ENCODE measurements at places on chromosomes 1 and 21.

DNA sequence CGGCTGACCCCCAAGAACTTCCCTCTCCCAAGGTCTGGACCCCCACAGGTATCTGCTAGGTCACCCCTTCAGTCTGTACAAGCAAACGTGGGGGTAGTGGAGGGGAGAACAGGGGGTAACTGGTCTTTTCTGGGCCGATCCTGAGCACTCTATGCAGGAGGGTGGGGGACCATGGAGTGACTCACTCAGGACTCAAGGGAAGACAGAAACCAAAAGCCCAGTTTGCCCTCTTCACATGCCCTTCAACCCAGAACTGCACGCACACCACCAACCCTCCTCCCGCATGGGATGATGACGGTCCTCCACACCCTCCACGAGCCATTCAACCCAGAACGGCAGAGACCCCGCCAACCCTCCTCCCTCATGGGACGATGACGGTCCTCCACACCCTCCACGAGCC lies 53.6 kb upstream of the GPR153 start:
- DNase-seq: no peak

- no peak for DNase-seq
Measured at GRCh38 chr1:198220428-198220827, 63.6 kb downstream of the NEK7 start.

- no peak for DNase-seq
Measured at GRCh38 chr1:244035358-244035757, 15.7 kb upstream of the ZBTB18 start.

GRCh38 chr1:113616156-113616555 lies 143.1 kb downstream of the PHTF1 start:
- DNase-seq: no peak

DNA sequence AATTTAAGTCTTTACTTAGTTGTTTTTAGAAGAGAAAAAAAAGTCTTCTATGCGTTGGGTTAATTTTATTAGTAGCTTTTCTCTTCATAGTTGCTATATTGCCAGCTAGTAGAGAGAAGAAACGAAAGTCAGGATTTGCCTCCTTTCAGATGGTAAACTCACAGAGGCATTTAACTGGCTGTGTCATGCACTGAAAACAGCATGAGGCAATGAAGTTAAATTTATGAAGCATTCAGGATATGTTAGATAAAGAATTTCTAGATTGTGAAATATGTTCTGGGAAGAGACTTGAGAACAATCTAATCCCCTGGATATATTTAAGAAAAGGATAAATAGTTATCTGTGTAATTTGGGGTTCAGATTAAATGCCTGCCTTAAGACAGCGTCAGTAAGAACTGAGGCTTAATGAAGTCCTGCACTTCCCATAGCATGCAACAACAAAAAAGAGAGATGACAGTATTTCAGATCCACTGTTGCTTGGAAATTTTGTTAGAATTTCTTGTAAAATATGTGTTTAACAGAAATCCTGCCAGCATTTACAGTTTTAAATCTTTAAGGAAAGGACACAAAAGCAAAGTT lies 1.7 kb downstream of the ANGPTL1 start:
- no peak for DNase-seq

DNA sequence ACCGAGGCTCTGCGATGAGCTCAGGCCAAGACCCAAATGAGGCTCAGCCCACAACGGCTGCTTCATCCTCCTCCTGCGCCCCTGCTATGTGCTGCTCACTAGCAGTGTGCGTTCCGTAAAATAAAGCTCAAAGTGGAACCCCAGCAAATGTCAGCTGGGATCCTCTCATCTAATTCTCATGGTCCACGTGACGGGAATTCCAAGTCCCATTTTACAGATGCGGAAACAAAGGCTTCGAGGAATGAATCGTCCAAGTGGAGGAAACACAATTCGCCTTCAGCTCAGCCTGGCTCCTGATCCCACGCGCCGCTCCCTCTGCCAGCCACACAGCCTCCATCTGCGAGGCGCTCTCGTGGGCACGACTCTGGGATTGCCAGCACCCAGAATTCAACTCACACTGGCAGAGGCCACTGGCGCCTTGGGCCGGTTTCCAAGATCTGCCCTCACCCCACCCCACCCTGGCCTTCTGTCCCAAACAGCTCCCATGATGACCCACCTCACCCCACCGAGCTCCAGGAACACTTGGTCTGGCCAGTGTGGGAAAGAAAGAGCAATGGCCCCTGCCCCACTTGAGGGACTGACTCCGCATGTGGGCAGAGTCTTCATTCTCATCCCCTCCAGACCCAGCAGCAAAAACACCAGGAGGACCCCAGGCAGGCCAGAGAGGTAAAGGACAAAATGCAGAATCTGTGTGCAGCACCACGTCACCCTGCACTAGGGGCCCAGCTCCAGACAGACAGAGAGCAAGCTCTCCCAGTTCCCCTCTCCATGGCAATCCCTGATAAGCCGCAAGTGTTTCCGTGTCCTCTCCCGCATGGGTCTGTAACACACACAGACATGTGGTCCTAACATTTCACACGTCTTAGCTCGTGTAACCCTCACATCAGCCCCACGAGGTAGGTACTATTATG lies 10.5 kb downstream of the CASZ1 start:
- DNase-seq: no peak

DNA sequence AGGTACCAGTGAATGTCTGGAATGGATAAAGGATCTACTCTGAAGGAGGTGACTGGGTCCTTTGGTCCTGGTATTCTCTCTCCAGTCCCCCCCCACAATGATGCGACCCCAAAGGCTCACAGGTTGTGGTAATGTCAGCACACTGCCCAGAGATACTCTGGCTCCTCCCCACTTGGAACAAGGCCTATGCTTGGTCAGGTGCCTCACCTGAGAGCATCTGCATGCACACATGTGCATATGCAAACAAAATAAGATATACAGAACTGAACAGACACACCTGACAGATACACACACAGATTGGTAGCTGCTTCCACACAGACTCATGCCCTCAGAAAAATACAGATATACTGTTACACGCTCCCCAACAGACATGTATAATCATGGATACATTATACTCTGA lies 33.5 kb downstream of the DMAP1 start:
- no peak for DNase-seq

- no peak for DNase-seq
Measured at GRCh38 chr1:71979882-71980281, 302.5 kb downstream of the NEGR1 start.

DNA sequence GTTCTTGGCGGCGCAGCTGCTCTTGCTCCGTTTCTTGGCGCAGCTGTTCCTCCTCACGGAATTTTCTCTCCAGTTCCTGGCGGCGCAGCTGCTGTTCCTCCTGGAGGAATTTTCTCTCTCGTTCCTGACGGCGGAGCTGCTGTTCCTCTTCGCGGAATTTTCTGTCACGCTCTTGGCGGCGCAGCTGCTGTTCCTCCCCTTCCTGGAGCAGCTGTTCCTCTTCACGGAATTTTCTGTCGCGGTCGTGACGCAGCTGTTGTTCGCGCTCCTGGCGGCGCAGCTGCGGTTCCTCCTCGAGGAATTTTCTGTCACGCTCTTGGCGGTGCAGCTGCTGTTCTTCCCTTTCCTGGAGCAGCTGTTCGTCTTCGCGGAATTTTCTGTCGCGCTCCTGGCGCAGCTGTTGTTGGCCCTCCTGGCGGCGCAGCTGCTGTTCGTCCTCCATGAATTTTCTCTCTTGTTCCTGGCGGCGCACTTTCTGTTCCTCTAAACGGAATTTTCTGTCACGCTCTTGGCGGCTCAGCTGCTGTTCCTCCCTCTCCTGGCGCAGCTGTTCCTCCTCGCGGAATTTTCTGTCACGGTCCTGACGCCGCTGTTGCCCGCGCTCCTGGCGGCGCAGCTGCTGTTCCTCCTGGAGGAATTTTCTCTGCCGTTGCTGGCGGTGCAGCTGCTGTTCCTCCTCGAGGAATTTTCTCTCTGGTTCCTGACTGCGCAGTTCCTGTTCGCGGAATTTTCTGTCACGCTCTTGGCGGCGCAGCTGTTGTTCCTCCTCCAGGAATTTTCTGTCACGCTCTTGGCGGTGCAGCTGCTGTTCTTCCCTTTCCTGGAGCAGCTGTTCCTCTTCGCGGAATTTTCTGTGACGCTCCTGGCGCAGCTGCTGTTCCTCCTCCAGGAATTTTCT lies 7.0 kb downstream of the TCHH start:
- no peak for DNase-seq

DNA sequence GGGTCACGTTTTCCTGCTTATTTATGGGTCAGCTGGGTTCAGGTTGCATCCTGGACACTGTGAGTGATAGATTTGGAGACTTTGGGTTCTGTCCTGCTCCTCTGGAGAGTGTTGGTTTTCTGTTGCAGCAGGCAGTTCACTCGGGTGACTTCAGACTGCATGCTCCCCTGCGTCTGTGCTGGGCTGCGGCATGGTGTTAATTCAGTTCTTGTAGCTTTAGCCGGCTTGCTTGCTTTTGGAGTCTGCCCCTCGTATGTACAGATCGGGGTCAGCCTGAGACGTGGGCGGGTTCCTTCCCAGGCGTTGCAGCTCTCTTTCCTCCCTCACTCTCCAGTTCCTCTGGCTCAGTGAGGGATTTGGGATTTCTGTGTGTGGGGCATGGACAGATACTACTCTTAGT lies 38.0 kb downstream of the PCNT start:
- DNase-seq: no peak

DNA sequence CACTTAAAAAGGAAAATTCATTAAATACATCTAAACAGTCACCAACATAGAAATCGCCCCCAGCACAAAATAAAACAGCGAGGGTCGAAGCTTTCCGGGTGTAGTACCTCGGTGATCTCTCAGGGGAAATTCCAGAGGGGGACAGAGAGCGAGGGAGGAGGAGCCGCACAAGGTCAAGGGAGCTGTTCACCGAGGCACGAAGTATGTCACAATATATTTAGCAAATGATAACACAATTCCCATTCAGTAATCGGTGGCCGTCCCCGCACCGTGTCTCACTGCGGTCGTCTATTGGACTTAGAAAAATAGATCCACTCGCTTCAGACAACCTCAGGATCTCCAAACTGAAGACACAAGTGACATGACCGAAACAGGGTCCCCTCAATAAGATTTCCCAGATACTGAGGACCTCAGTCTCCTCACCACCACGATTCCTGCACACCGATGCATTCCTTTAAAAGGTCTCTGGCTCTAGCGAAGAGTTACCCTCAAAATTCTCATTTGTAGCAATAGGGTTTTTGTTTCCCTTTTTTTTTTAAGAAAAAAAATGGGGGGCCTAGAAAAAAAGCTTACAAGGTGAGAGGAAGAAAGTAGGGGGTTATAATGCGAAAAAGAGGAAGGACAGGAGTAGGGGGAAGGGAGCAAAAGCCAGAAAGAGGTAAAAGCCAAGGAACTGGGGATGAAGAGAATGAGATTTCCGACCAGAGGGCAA lies 1.1 kb downstream of the LPGAT1 start:
- no peak for DNase-seq

DNA sequence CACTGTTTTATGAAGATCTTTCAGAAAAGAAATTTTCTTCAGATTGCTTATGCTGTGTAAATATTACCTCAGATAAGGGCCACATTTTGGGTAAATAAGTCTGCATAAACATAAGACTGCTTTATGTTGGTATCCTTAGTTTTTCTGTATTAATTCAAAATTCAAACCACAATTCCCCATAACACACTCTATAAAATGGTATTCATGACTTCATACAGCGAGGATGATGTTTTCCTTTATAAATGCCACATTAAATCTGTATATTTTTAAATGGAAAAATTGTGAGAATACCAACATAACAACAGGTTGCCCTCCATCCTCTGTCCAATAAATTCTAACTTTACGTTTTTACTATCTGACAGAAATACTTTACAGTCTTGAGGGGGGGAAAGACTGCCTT lies 248.7 kb upstream of the CXADR start:
- no peak for DNase-seq

GRCh38 chr1:169106921-169107602 lies 572 bp downstream of the ATP1B1 start:
- peak; percentile 18 for DNase-seq

GRCh38 chr21:18228060-18228739 lies 16.4 kb upstream of the CHODL start:
- no peak for DNase-seq

DNA sequence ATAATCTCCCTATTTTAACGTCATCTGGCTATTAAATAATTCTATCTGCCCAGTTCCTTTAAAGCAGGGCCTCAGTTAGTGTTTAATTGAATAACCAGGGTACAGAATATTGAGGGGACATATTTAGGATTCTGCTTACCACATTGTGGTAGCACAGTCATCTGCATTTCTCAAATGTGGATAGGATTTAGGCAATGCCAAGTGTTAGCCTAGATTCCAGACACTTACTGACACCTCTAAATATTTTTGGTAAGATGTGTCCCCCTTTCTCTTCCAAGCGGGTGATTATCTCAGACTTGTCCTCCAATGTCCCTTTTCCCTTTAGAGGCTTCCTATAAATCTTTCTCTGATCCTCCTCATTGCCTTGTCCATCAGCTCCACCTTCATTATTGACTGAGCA lies 160.8 kb upstream of the HOOK1 start:
- DNase-seq: no peak

DNA sequence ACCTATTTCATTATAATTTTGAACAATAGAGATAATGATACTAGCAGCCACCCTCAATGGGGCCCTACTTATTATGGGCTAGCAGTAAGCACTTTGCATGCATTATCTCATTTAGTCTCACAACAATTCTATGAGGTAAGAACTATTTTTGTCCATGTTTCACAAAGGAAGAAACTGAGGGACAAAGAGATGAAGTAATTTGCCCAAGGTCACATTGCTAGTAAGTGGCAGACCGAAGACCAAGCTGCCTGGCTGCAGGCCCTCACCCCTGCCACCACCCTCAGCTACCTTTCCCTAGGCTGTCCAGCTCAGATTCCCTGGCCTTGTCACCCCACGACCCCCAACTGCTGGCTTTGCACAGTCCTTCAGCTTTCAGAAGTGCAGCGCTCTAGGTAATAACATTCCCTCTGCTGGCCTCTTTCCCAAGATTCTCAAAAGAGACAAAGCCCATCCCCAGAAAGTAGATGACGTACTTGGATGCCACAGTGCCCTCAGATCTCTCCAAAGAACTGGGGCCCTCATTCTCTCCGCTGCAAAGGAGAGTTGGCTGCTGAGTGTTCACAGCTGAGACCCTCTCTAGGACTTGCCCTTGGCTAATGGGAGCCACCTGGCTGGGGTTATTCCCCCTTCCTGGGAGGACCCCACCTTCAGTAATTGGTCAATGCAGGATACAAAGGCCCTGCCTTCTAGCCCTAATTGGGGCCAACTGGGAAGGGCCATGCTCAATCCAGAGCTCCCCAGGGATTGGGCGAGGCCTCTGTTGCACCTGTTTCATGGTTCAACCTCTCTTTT lies 39.5 kb downstream of the IRF2BP2 start:
- no peak for DNase-seq

- DNase-seq: no peak
Measured at GRCh38 chr1:68799096-68799495, 302.2 kb upstream of the DEPDC1 start.

GRCh38 chr1:208127792-208128529 lies 116.2 kb downstream of the PLXNA2 start:
- DNase-seq: no peak

GRCh38 chr1:28190996-28191645 lies 14.6 kb upstream of the PTAFR start:
- no peak for DNase-seq

GRCh38 chr1:47160716-47161115 lies 23.5 kb downstream of the CYP4A22 start:
- DNase-seq: no peak

- no peak for DNase-seq
Measured at GRCh38 chr1:181216591-181216994, 128.1 kb downstream of the IER5 start.

All from activated gamma-delta T cell (primary cell).